Memory B cell (primary cell): ENCODE measurements at places on chromosomes 4 and X.

DNA sequence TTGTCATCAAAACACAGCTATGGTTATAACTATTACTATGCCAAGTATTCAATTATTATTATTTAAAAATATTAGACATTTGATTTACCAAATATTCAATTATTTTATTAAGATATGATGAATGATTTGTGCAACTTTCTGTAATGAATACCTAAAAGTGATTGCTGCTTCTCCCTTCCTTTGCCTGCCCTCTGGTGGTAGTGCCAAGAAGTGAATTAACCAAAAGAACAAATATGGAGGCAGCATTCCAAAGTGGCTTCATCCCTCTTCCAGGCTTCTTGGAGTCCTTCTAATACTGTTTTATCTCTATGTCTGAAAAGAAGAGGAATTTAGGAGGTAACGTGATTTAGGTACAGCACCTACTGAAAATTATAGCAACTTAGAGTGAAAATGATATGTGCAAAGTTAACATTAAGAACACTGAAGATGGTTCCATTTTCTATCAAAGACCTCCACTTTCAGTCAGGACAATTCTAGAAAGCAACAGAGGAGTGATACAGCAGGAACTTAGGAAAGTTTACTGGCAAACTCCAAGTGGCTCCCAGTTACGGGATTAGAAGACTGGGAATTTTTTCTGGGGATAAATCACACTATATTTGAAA is 43.0 kb downstream of the ENPEP start:
- peak; percentile 15 for DNase-seq

- DNase-seq = no peak
Measured at GRCh38 chr4:35933901-35934300, 310.4 kb downstream of the ARAP2 start.

- no peak for DNase-seq
Measured at GRCh38 chr4:681736-682451, 7.1 kb downstream of the SLC49A3 start.

- no peak for DNase-seq
Measured at GRCh38 chr4:26307037-26307800, 13.6 kb upstream of the RBPJ start.

- DNase-seq = no peak
Measured at GRCh38 chr4:186240848-186241491, 13.7 kb downstream of the KLKB1 start.

DNA sequence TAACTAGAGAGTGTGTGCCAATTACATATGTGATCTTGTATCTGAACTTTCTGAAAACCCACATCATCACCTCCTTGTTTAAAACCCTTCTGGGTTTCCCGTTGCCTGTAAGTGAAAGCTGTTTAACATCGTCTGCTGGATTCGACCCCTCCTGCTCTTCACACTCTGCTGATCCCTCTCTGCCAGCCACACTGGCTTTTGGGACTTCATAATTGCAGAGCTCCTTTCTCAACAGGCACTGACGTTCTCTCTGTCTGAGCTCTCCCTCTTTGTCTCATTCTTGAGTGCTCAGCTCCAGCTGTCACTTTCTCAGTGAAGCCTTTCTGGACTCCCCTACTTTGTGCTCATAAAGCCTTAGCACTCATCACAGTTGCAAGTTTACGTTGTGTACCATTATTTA is 153.9 kb downstream of the CEP135 start:
- no peak for DNase-seq

DNA sequence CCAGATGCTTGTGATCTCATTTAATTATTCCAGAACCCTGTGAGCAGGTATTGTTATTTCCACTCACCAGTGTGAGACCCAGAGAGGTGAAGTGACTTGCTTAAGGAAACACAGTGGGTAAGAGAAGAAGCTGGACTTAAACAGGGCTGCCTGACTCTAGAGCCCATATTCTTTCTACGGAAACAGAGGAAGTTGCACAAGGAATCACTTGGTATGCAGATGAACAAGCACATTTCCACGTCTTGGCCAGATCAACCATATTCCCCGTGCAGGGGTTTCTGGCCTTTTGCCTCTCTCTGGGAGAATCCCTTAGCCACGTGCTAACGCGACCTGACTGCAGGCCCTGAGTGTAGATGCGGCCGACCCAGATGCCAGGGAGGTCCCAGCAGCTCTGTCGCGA is 195.5 kb upstream of the ATP6AP2 start:
- no peak for DNase-seq

- peak; percentile 21 for DNase-seq
Measured at GRCh38 chr4:118772081-118772766, 63.7 kb downstream of the SEC24D start.

- DNase-seq = no peak
Measured at GRCh38 chr4:186946136-186946535, 222.5 kb upstream of the FAT1 start.

- DNase-seq = no peak
Measured at GRCh38 chr4:123406872-123407271, 10.3 kb downstream of the SPRY1 start.

DNA sequence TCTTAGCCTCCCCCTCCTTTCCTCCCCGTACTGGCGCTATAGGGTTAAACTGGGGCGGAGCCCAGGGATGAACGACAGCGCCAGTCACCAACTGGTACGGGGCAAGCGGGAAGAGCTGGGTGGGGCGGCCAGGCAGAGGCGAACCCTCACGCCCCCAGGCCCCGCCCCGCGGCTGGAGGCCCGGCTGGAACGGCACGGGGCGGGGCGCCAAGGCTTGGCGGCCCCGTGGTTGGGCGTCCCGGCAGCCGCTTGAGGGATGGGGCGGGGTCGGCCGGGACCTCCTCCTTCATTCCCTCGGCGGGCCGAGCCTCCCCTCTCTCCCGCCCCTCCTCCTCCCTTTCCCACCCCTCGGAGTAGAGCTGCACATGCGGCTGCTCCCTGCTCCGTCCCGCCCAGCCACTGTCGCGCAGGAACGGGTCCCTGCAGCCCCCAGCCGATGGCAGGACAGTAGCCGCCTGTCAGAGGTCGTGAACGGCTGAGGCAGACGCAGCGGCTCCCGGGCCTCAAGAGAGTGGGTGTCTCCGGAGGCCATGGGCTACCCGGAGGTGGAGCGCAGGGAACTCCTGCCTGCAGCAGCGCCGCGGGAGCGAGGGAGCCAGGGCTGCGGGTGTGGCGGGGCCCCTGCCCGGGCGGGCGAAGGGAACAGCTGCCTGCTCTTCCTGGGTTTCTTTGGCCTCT is at the start of gene EDA:
EDA (plus strand) TSS at position 335 of the 678 bp plus-strand sequence.
- DNase-seq = peak; percentile 10

GRCh38 chrX:53160297-53160983 is 64.6 kb downstream of the KDM5C start:
- no peak for DNase-seq

- DNase-seq = no peak
Measured at GRCh38 chr4:1050486-1051213, 39.2 kb downstream of the FGFRL1 start.

- DNase-seq = no peak
Measured at GRCh38 chr4:136922066-136922465, 610.2 kb downstream of the PCDH18 start.

DNA sequence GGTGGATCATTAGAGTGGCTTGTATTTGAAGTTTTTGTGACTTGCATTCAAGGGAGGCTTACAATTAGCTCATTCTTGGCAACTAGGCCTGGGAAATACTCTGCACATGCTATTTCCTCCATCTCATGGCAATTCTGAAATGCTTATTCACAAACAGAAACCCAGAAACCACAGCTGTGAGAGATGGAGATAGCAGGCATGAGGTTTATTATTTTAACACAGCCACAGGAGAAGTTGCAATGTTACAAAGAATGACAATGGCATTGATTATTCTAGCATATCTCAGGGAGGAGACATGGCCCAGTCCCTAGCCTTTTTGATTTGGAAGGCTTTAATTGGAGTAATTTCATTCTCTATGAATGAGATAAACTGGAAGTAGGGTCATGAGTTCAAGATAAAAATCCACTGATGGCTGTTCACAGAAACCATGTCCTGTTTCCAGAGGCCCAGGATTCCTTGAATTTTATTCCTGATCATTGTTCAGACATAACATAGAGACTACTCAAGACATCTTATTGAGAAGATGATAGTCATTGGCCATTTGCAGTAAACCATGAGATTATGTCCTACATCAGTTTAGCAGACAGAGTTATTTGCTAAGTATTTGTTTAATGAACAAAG is 123.9 kb downstream of the MID1 start:
- DNase-seq = no peak

DNA sequence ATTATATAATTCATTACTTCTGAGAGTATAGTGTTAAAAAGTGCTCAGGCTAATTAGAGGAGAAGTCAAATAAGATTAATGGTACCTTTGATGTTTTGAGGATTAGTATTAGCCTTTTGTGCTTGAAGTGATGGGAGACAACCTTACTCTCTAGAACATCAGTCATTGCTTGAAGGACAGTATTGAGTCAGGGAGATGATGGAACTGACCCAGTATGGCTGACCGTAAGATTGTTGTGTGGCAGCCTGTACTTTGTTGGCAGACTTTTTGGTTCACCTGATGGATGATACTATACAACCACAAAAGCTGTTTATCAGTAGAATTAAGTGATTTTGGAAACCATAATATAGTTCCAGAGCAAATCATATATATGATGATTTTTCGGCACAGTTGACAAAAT is 9.9 kb downstream of the OGT start:
- no peak for DNase-seq

GRCh38 chr4:5883916-5884315 is 9.0 kb downstream of the CRMP1 start:
- no peak for DNase-seq

- DNase-seq = no peak
Measured at GRCh38 chr4:181962321-181962720, 280.9 kb upstream of the TENM3 start.

GRCh38 chr4:38668203-38668971 is 4.4 kb downstream of the KLF3 start:
- no peak for DNase-seq

GRCh38 chr4:184364100-184364921 is 110.0 kb downstream of the IRF2 start:
- DNase-seq = no peak

DNA sequence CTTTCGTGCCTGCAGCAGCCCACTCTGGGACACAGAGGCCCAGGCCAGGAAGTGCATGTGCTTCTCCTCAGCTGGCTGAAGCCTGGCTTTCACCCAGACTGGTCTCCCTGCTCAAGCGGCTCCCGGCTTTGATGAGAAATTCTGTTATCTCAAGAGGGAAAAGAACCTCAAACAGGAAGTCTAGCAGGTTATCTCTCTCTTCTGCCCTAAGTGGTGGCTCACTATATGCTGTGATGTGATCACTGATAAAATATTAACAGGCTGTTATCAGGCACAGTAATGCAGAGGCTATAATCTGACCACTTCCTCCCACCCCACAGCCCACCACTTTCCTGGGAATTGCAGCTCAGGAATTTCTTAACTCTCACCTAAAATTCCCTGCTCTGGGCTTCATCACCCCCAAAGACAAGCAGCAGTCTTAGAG is 13.3 kb downstream of the CLDN2 start:
- DNase-seq = no peak

DNA sequence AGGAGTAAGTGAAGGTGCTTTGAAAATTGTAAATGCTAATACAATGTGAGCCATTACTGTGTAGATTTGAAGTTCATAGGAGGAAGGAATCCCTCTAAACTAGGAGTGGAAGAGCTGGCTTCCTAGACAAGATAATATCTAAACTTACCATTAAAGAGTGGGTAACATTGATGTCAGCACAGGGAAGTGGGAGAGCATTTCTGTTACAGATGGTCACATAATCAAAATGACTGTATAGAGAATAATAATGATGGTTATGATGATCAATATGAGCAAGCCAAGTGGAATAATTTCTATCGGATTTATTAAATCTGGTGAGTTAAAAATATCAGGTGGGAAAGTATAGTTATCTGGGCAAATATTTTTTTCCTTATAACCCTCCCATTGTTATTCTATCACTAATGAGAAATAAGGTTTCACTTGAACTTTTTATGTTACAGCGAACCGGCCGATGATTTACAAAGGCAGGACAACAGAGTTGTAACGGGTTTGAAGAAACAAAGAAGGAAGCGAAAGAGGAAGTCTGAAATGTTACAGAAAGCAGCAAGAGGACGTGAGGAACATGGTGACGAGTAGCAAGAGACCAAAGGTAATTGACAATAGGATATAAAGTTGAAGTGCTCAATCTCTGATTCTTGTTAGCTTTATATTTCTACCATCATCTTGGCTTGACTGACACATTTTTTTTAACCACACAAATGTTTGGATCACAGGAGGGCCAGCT is 43.5 kb downstream of the FMR1NB start:
- DNase-seq = peak; percentile 19

DNA sequence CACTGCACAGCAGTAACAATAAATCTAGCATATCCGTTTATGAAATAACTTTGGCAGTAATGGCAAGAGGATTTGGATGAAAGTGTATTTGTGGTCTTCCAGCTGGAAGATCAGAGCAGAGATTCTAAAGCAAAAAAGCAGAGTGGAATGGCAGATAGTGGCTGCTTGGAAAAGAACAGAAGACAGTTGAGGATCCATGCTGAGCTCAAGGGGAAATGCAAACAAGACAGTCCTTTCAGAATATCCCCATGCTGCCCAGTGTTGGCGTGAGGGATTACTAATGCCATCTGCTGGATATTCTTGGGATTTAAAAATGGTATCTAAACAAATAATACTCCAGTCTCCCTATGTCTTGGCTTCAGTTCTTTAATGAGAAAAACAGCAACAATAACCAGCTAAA is 629.1 kb upstream of the ATOH1 start:
- DNase-seq = no peak

- DNase-seq = no peak
Measured at GRCh38 chrX:28177202-28177601, 196.0 kb upstream of the DCAF8L1 start.

GRCh38 chr4:99586322-99586721 is 11.7 kb downstream of the MTTP start:
- no peak for DNase-seq

DNA sequence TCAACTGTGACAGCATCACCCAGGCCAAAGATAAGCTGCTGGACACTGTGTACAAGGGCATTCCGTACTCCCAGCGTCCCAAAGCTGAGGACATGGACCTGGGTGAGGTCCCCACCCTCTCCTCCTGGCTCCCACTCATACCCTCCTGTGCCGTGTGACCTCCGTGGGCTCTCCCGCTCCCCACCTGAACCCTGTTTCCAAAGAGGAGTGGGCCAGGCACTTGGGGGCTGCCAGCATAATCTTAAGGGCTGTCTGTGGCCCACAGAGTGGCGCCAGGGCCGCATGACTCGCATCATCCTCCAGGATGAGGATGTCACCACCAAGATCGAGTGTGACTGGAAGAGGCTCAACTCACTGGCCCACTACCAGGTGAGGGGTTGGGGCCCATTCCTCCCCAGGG is 10.0 kb downstream of the LAGE3 start:
- DNase-seq = no peak

- no peak for DNase-seq
Measured at GRCh38 chr4:153408932-153409331, 57.2 kb upstream of the TMEM131L start.

DNA sequence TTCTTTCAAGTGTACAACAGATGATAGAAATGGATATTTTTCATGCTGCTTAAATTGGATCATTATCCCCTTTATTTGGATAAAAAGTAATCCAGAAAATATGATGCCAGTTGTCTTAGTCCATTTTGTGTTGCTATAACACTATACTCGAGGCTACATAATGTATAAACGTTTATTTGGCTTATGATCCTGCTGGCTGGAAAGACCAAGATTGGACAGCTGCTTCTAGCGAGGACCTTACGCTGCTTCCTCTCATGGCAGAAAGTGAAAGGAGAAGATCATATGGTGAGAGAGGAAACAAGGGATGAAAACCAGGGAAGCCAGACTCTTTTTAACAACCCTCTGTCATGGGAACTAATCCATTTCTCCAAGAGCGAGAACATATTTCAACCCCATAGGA is 102.7 kb downstream of the TRAM1L1 start:
- DNase-seq = no peak
